ENCODE measurements at places on chromosomes 6 and 20.

GRCh38 chr6:47344022-47344421 lies 34.3 kb upstream of the TNFRSF21 start:
- no peak for DNase-seq

- peak; percentile 78 for DNase-seq
Measured at GRCh38 chr20:34825530-34826362, at the start of gene NCOA6. Gene NCOA6 (minus strand): TSS chr20:34825651. CDS start chr20:34782355, 43,296 bp downstream.

DNA sequence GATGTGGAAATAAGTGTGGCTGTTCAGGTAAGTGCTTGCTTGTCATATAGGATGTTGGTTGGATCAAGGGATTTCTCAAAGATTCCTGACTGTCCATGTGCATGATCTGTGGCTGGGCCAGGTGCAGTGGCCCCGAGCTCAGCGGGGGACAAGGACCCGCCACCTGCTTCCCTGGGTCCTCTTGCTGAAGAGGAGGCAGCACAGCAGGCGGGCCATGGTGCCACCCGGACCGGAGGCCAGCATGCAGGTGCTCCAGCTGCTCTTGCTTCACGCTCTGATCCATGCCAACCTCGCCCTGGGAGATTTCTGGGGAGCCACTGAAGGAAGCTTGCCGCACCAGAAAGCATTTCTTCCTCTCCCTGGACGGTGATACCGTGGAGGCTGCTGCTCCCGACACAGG lies 173.8 kb downstream of the HIVEP2 start:
- no peak for DNase-seq

GRCh38 chr20:36582322-36582721 lies 8.9 kb downstream of the TGIF2 start:
- DNase-seq: no peak

GRCh38 chr6:32081168-32081990 lies 27.8 kb downstream of the TNXB start:
- peak; percentile 94 for DNase-seq

DNA sequence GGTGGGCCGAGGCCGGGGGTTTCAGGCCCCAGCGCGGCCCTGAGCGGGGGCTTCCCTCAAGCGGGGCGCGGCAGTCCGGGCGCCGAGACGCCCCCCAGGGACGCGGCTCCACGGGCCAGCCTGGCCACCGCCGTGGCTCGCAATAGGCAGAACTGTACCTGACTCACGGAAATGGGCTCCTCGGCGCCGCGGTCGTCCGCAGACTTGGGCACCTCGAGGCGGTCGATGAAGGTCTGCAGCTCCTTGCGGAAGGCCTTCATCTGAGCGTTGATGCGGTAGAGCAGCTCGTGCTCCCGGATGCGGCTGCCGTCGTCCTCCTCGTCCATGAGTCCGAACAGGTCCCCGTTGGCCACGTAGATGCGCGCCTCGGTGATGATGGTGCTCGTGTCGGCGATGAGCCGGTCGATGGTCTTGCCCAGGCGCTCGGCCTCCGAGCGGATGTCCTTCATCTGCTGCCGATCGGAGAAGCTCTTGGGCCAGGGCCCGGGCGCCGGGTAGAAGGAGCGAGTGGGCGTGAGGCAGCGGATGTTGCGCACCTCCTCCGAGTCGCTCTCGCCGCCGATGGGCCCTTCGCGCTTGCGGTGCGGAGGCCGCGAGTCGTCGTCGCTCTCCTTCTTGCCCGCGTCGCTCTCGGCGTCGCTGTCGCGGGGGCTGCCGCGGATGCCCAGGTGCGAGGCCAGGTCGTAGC lies 16.1 kb upstream of the KIAA0408 start:
- no peak for DNase-seq

- DNase-seq: no peak
Measured at GRCh38 chr6:13339863-13340630, 11.7 kb upstream of the TBC1D7 start.

DNA sequence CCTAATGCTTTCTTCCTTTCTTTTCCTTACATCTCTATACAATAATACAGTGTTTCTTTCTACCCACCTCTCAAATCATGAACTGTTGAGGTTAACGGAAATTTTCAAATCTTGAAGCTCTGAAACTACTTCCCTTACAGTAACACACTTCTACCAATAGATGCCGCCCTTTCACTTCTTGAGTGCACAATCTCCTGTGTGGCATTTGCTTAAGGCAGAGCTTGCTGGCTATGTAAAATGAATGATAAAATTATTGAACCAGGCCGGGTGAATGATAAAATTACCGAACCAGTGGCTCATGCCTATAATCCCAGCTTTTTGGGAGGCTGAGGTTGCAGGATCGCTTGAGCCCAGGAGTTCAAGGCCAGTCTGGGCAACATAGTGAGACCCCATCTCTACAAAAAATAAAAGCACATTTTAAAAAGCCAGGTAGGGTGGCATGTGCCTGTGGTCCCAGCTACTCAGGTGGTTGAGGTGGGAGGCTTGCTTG lies 56.8 kb downstream of the KCNS1 start:
- peak; percentile 83 for DNase-seq

GRCh38 chr6:84773431-84774156 lies 9.2 kb upstream of the TBX18 start:
- peak; percentile 33 for DNase-seq

- DNase-seq: peak; percentile 12
Measured at GRCh38 chr6:105562027-105562426, 159.1 kb upstream of the PREP start.

DNA sequence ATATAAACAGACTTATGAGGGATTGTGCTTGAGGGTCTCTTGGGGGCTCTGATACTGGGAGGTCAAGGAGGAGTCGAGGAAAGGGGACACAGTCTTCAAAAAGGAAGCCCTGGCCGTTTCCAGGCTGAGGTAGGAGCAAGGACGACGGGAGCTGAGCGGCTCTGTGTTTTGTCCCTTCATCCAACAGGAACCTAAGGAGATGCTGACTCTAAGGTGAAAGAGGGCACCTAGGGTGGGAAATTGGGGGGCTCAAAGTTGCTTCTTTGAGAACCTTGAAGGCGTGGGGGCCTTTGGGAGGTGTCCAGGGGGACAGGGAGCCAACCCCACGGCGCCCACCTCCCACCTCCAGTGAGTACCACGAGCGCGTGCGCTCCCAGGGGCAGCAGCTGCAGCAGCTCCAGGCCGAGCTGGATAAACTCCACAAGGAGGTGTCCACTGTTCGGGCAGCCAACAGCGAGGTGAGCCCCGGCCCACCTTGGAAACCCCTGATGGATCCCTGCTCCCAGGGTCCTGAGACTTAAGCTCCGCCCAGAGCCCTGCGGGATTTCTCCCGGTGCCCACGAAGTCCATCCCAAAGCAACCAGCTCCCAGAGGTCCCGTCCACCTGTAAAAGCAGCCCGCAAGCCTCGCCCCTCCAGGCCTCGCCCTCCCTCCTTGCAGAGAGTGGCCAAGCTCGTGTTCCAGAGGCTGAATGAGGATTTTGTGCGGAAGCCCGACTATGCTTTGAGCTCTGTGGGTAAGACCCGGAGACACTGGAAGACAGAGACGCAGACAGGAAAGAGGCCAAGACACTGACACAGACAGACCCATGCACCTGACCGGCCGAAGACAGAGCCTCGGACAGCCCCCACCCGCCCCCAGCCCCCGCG lies 2.9 kb downstream of the SPAG4 start:
- peak; percentile 19 for DNase-seq

DNA sequence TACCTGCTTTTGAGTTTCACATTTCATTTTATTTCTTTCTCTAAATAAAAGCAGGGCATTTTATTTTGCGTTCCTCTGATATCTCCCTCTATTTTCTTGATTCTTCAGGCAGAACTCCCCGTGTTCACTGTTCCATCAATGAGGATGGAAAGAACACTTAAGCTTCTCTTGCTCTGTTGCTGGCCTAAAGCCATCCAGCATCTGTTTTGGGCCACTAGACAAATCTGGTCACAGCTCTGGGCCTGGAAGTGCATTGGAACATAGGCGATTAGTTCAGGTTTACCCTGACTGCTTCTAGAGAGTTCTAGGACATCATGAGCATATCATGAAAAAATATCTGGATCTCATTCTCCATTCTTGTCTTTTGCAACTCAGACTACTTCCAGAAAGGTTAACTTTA lies 611.2 kb downstream of the UTRN start:
- DNase-seq: no peak

- DNase-seq: peak; percentile 30
Measured at GRCh38 chr6:47241742-47242482, 67.8 kb downstream of the TNFRSF21 start.

DNA sequence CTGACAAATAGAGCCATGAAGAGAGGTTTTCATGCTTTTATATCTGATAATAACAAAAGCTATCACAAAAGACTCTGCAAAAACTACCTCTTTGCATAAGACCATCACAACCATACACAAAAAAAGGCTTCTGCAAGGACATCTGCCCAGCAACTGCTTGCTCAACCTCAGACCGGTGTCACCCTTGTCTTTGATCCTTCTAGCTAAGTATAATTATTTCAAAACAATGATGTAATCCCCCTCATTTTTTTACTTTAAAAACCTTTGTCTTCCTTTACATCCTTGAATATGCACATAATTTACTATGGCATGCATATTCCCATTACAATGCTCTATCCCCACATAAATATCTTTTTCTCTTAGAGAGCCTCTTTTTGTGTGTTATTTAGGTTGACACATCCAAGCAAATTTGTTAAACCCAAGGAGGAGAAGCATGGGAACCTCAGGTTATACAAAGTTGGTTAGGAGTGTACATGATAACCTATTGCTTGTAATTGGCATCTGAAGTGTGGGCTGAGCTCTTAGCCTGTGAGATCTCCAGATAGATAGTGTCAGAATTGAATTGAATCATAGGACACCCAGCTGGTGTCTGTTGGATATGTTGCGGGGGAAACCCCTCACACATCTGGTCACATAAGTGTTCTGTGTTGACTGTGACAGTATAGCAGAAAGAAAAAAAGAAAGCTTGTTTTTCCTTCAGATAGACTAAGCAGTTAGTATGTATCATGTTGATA lies 20.7 kb upstream of the CGA start:
- no peak for DNase-seq

- DNase-seq: no peak
Measured at GRCh38 chr6:90285042-90285481, 11.6 kb downstream of the BACH2 start.

GRCh38 chr6:95249175-95249574 lies 328.2 kb upstream of the MANEA start:
- no peak for DNase-seq

GRCh38 chr6:44253307-44254101 lies 3.8 kb downstream of the SLC35B2 start:
- no peak for DNase-seq

DNA sequence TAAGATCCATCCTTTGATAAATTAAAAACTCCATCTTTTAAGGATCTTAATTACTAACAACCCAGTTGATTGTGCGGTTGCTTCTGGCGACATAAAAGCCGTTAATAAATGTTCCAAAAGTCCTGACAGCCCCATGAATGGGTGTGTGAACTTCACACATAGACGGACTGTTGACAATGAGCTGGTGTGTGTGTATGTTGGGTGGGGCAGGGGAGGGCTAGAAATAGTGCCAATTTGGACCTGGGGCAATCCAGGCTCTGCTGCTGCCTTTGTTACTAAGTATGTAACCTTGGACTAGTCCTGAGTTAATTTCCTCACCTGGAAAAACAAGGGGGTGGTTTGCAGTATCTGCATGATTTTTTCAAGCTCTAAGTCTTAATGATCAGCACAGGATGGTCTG lies 4.2 kb downstream of the MAS1 start:
- DNase-seq: no peak

GRCh38 chr6:51542475-51542874 lies 544.9 kb downstream of the PKHD1 start:
- peak; percentile 20 for DNase-seq

DNA sequence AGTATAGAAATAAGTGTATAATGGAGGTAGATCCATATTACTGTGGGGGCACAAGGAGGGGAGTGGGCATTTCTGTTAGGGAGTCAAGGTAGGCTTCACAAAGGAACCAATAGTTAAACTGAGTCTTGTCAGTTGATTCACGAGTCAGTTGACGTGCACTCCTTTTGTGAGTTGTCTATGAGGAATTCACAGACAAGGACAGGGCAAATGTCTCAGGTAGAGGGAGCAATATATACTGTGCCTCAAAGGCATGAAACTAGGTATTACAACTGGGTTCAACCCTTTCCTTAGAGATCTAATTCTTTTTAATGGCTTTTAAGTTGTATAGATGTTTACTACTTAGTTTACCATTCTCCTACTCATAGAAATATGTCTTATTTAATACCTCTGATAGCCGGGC lies 11.0 kb downstream of the TMEM14C start:
- DNase-seq: no peak

DNA sequence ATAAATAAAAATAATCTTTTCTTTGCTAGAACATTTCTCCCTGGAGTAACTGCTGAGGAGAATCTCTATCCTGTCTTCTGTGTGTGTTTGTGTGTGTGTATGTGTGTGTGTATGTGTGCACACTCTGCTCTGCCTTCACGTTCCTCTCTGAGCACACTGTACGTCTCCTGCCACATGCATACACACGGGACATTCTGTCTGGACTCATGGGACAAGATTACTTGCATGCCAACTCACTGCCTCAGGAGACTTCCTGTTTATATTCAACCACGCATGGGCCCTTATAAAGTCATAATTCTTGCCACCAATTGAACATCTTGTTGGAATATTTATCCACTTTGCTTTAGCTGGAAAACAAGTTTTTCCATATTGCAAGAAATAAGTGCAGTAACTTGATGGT lies 930.6 kb downstream of the KIF16B start:
- peak; percentile 56 for DNase-seq

GRCh38 chr6:142510211-142510610 lies 208.4 kb downstream of the ADGRG6 start:
- no peak for DNase-seq

DNA sequence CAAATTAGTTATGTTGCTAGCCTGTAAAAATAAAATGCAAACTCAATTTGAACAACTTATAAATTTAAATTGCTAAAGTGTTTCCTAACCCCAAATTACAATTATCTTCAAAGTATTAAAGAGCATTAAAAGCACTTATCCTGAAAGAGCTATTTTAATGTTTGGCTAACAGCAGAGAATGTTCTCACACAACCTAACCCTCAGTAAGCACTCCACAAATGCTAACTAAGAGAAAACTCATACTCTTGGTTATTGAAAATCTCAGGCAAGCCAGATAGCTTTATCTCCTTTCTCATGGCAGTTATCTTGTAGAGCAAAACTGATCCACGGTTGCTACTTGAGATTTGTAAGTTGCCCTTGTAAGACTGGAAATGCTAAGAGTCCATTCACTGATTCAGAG lies 30.5 kb upstream of the ADGRF1 start:
- DNase-seq: no peak

GRCh38 chr6:33839399-33840047 lies 35.7 kb upstream of the MLN start:
- no peak for DNase-seq

GRCh38 chr6:137181891-137182653 lies 8.6 kb upstream of the IL22RA2 start:
- no peak for DNase-seq
